ENCODE measurements at places on chromosomes 3 and 15.

- no peak for DNase-seq
Measured at GRCh38 chr15:75449585-75450306, 1.7 kb downstream of the SIN3A start.

GRCh38 chr3:37811625-37812498 lies 49.8 kb upstream of the CTDSPL start:
- DNase-seq = no peak

- no peak for DNase-seq
Measured at GRCh38 chr3:24945563-24945962, 450.9 kb upstream of the THRB start.

GRCh38 chr3:130654921-130655320 lies 91.7 kb downstream of the PIK3R4 start:
- no peak for DNase-seq

GRCh38 chr3:138768125-138768524 lies 66.6 kb downstream of the PIK3CB start:
- no peak for DNase-seq

- no peak for DNase-seq
Measured at GRCh38 chr3:186012137-186012536, 74.3 kb upstream of the TRA2B start.

GRCh38 chr3:73719413-73719851 lies 94.7 kb upstream of the PDZRN3 start:
- no peak for DNase-seq

DNA sequence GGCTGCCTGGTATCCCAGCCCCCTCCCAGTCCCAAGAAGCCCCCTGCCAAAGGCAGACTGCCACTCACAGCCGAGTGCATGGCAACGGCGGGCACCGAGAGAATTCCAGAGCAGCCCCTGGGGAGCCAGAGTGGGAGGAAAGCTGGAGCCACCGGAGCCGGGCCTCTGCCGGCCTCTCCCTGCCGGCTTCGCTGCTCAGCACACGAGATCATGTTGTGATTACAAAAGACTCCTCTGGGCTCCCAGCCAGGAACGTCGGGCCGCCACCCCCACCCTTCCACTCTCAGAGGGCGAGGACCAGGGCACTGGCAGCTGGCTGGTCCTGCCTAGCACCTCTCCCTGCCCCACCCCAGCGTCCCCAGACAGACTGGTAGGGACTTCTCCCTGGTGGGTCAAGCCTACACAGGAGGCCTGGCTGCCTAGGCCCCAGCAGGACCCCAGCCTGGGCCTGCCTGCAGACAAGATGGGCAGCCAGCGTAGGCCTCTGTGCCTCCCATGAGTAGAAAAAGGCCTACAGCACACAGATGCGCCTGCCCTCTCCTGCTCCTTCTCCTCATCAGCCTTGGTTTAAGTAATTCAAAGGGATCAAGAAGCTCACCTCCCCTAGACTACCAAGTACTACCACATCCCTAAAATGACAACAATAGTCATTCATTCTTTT lies at the start of gene CCDC9B:
Gene CCDC9B (minus strand): TSS at position 200 of the 661 bp plus-strand sequence. CDS start 120 bp downstream, at position 80.
- DNase-seq = no peak

DNA sequence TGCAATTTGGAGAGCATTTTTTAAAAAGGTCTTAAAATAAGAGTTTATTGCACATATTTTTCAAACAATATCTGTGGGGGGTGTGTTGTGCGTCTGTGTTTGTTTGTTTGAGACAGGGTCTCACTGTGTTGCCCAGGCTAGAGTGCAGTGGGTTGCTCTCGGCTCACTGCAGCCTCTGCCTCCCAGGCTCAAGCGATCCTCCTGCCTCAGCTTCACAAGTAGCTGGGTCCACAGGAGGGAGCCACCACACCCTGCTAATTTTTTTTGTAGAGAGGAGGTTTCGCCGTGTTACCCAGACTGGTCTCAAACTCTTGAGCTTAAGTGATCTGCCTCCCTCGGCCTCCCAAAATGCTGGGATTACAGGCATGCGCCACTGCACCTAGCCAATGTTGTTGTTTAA lies 2.7 kb downstream of the MLF1 start:
- DNase-seq = no peak

DNA sequence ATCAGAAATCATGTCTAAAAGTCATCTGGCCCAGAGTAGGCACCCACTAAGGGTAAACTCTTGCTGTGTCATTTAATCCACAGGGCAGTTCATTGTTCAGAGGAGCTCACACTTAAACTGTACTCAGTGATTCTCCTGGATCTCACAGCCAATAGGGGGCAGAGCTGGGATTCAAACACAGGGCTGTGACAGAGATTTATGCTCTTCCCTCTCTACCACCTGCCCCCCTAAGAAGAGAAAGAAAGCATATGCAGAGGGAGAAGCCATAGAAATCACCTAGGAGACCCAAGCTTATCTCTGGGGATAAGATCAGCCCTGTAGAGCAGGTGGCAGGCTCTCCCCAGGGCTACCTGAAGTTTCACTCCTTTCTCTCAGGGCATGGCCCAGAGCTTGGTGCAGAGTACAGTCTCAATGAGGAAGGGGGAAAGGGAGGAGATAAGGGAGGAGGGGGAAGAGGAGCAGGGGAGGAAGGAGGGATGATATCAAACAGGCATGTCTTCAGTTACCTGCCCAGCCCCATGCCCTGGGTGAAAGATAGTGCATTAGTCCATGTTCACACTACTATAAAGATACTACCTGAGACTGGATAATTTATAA lies 51.8 kb upstream of the ADPGK start:
- no peak for DNase-seq

DNA sequence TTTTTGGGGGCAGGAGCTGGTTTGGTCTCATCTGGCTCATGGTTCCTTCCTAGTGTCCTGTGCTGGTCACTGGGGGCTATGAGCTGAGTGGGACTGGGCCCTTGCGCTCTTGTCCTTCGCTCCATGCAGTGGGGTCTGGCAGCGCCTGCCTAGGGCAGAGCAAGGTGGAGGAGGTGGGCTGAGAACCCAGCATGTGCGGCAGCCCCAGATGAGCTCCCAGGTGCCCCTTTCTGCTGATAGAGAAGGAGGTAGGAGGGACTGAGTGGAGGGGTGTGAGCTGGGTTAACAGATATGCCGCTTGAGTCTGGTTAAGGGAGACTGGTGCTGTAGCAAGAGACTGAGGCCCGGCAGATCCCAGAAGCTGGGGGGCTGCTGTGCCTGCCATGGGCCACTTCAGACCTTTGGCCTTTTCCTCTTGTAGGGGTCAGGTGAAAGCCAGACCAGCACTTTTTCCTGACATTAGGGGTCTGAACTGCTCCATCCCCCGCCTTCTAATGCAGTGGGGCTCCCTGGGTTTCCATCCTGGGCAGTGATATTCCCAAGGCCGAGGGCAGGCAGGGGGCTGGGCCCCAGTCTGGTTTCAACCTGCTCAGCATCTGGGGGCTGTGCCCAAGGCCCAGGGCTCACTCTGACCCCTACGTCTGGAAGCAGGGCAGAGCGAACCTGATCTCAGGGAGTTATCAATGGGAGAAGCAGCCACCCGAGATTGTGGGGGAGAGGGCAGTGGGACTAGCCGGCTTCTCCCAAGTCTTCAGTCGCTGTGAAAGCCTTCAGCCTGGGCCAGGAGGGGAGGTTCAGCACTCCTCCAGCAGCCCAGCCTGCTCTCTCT lies 62.9 kb upstream of the PRR23C start:
- DNase-seq = no peak

DNA sequence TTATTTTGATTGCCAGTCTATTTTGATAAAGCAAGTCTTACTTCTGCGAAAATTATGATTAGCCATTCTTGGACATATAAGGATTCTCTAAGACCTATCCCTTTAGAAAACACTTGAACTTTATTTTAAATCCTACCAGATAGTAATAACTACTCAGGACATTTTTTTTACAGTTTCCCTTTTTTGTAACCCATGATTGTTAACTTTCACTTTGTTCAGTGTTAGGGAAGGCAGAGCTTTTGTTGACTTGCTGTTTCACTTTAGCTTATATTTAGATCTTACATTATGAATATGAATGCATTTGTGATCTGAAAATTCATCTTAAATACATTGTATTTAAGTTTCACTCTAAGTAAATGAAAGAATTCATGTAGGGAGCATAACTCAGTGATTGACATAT lies 167.0 kb downstream of the AKAP13 start:
- DNase-seq = no peak

- no peak for DNase-seq
Measured at GRCh38 chr3:64726414-64727090, 38.8 kb upstream of the ADAMTS9 start.

GRCh38 chr15:44584162-44584749 lies 47.3 kb downstream of the EIF3J start:
- DNase-seq = peak; percentile 14

DNA sequence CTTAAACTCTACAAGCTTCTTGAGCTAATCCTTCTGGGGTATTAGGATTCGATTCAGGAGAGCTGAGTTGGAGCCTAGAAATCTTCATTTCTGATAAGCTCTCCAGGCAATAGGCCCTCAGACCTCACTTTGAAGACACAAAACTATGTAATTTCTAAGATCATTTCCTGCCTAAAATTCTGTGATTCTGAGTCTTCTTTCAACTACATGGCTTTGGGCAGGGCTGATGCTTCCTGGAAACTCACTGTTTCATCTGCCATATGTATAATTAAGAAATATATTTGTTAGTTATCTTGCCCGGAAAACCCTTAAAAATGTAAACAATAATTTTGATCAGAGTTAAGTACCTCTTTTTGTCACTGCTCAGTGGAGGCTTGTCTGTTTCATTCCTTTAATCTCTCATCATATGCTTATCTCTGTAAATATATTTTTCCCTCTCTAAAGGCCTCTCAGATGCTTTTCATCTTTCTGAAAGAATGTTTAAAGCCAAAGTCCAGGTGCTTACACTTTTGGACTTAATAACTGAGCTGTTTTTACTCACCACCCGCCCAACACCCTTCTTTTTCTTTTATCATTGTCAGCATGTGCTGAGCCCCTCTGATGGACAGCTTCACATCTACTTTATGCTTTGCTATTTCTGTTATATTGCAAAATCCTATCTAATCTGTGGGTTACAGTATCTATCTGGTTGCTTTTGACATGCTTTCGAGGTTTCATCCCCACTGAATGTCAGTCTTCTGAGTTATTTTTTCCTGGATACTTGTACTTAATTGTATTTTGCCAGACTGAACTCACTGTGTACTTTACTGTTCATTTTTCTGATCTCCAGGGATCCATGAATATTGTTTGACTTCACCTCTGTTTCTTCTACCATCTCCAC lies 38.2 kb downstream of the FILIP1L start:
- DNase-seq = no peak

GRCh38 chr15:33768670-33769190 lies 199.6 kb upstream of the CHRM5 start:
- DNase-seq = no peak

GRCh38 chr3:182644013-182644412 lies 149.3 kb upstream of the ATP11B start:
- DNase-seq = no peak

DNA sequence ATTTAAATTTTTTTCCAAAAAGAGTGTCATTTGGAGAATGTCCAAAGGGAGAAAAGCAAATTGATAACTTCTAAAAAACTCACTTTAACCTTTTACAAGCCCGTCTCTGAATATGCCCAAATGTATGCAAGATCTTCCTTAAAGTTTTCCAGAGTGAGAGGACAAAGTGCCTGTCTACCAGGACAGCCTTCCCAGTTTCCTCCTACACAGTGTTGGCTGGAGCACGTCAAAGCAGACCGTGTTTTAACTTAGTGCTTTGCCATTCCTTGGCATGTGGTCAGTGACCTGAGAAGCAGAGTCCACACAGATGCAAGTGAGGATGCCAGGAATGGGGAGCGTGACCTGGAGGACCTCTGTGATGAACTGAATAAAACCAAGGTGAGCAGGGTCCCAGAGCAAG lies 245.7 kb downstream of the FAM43A start:
- DNase-seq = no peak

GRCh38 chr3:104604326-104605010 lies 762.2 kb upstream of the ALCAM start:
- DNase-seq = no peak
